ENCODE measurements at places on chromosomes 16 and 17. TPM values are rescaled to one million over a fixed set of nuclear protein-coding genes. Genes with fewer than 3 reads are reported as not detected.
A peak's percentile ranks its signal among the peaks of the same experiment; 100 is the strongest.

The KCNH6 gene
- total RNA-seq = 2.3 TPM

The ADAM11 gene
- 2.7 TPM for total RNA-seq

The ABCA10 gene
- not detected for total RNA-seq

The CCL3 gene
- total RNA-seq = not detected

The NOTUM gene
- 2.1 TPM for total RNA-seq

The TMEM231 gene
- 5.2 TPM for total RNA-seq

The CCL23 gene
- total RNA-seq = not detected

The HAS3 gene
- 98.4 TPM for total RNA-seq

The EIF4A3 gene
- 162 TPM for total RNA-seq

GRCh38 chr17:62704381-62704971 lies 77.0 kb downstream of the MRC2 start:
- peak; percentile 79 for DNase-seq

DNA sequence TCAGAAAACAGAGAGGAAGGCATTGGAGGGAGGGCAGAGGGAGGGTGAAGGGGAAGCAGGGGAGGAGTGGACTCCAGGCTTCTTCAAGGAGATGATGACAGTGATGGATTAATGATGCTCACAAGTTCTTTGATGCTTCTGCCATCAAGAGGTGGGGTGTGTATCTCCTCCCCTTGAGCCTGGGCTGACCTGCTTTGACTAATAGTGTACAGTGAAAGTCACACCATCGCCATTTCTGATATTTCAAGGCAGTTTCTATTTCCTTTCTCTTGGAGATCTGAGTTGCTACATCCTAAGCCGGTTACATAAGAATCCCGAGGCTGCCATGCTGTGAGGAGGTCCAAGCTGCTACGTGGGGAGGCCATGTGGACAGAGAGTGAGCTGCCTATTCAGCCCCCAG lies 312.5 kb downstream of the MAF start:
- no peak for DNase-seq

DNA sequence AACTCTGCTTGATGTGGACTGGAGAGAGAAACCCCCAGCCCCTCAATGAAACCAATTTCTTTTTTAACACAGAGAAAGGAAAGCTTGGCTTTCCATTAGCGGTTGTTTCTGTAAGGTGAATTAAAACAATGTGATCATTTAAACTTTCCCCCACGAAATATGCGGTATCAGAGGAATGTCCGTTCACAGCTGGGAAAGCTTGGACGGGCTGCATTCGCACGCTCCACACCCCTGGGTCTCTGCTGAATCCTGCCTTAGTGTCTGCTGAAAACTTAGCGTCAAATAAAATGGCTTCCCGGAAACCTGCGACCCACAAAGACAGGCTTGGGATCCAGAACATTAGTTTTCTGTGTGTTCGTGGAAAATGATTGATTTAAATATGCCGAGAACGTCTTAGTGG lies 71.7 kb downstream of the C16orf95 start:
- DNase-seq = no peak

DNA sequence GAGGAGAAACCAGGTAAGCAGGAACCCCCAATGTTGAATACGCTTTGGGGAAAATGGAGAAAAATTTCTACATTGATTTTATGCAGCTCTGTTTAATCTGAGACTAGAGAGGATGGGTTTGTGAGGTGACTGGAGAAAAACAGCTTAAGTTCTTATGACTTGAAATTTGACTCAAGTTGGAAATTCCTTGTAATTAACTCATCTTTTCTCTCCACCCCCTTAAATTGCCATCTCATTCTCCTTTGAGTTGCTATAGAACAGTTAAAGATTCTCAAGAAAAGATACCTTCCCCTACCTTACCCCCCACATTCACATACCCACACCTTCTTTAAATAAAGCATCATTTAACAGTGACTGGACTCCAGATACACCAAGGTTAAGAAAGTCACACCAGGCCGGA lies 24.2 kb downstream of the ZNRF1 start:
- no peak for DNase-seq

DNA sequence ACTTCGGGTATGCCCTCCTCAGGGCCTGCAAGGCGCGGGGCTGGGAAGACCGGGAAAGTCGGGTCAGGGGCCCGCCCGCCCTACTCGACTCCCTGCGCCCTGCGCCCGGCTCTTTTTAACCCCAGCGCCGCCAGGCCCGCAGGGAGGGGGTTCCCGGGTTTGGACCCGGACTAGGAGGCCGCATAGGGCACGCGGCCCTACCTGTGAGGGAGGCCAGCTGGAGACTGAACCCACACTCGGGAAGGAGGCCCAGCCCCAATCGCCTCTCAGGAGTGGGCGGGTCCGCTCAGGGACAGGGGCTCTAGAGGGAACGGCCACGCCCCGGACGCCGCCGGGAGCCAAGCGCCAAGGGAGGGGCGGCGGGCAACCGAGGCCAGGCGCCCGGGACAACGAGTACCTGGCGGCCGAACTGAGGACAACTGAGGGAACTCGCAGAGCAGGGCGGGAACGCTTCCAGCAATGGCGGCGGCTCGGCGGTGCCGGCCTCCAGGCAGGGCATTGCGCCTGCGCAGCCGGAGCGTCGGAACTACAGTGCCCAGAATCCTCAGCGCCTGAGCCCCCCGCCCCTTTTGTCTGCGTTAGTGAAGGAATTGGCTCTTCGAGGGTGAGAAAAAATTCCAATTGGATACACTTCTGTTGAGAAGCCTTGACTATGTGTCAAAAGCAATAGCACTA lies at the start of gene ZNF624:
Gene ZNF624, minus strand, starts transcription at position 484 of the 675 bp plus-strand sequence.
- peak; percentile 99 for DNase-seq

- no peak for DNase-seq
Measured at GRCh38 chr17:41814195-41814594, 1.4 kb downstream of the FKBP10 start.

DNA sequence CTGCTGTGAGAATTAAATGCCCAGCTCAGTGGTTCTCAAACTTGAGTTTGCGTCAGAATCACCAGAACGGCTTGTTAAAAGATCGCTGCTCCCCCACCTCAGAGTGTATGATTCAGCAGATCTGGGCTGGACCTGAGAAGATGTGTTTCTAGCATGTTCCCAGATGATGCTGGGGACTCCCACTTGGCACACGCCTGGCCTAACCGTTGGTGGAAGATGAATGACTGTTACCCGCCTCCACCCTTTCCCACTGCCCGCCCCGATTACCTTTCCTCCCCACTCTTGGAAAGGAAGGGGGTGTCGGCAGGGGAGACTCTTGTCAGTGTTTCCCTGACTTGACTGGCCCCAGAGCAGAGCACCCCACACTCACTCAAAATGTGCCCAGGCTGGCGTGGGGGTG lies 29.3 kb upstream of the ABCC3 start:
- no peak for DNase-seq

DNA sequence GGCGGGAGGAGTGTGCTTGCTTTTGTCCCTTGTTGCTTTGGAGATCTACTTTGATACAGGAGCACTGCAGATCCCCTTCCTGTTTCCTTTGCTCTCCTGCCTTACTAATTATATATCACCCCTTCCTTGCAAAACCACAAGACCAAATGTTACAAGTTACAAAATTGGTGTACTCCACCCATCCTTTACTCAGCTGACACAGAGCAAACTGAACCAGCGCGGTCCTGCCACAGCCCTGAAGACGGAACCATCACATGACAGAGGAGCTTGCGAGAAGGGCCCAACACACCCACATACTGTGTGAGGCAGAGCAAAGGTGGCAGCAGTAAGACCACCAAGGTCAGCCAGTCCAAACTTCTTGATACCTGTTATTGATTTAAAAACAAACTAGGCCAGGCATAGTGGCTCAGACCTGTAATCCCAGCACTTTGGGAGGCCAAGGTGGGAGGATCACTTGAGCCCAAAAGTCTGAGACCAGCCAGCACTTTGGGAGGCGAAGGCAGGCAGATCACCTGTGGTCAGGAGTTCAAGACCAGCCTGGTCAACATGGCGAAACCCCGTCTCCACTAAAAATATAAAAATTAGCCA lies 33.2 kb downstream of the CYTH1 start:
- DNase-seq = no peak

GRCh38 chr16:79066561-79066960 lies 534.0 kb downstream of the MAF start:
- DNase-seq = no peak

DNA sequence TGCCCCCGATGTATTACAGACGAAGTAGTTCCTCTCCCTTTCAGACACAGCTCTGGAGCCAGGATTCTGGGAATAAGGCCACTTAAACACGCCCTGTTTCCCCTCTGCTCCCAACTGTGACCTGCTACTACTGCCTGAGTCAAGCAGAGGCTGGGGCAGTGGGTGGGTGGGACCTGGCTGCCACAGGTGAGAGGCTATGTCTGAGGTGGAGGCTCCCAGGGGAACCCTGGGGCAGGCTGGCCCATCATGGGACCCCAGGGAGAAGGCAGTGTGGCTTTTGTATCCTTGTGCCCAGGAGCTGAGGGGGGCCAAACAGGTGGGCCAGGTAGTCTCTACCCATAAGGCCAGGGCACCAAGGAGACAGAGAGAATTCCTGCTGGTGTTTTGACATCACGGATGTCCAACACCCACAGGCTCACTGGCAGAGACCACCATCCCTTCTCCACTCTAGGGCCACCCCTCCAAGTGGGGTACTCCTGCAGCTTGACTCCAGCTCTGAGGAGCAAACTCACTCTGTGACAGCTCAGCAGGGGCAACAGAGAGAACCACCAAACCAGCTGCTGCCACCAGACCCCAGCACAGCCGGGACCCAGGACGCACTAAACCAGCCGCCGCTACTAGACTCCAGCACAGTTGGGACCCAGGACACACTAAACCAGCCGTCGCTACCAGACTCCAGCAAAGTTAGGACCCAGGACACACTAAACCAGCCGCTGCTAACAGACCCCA lies 105.3 kb upstream of the SMURF2 start:
- DNase-seq = no peak

DNA sequence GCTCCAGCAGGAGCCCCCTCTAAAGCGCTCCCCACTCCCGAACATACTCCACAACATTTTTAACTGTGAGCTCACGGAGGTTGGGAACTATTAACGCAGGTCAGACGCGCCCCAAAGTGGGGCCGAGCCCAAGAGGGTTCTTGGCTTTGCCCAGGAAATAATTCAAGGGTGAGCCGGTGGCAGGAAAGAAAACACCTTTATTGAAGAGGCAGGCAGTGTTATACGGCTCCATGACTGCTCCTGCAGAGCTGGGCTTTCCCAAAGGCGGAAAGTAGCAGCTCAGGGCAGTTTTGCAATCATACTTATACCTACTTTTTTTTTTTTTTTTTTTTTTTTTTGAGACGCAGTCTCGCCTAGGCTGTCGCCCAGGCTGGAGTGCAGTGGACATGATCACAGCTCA lies 6.2 kb downstream of the ADCY9 start:
- DNase-seq = no peak

DNA sequence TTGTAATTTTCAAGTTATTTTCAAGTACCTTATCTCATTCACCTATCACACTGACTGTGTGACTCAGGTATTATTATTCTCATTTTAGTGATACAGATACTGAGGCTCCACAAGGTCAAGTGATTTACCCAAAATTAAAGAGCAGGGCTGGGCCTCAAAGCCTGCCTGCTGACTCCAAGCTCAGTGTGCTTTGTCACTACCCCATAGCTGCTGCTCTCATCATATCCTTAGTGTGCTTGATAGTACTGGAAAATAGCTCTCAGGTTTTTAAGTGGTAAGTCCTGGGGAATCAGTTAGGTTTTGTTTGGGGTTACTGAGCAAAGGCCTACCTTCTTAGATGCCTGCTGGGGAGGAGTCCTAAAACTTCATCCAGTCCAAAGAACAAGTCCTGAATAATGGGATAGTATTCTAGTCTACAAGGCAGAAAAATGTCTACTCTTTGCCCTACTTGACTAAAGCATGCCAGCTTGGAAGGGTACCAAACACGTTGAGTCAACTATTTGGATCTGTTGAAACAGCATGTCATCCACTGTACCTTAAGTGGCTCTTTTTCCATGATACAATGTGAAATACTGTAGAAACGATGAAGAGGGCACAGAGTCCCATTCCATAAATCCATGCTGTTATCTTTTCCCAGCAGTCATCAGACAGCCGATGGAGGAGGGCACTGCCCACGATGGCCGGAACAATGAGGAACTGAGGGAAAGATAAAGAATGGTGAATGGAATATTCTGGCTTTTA lies 10.7 kb downstream of the MMD start:
- DNase-seq = no peak

DNA sequence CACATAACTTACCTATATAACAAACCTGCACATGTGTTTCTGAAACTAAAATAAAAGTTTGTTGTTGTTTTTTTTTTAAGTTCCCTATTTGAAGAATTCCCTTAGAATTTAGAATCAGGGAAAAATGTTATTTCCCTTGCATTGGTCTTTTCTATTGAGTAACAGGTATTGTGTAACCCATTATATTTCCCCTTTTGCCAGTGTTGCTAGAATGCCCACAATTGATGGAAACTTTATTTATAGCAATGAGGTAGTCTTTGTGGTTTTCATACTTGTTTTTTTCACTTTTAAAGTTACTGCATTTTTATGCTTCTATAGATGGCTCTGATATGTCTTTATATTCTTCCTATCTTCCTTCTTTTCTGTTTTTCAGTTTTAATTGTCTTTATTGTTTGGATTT lies 3.9 kb downstream of the NLRP1 start:
- no peak for DNase-seq

GRCh38 chr17:1941272-1942065 lies 83.7 kb downstream of the RTN4RL1 start:
- peak; percentile 28 for DNase-seq

DNA sequence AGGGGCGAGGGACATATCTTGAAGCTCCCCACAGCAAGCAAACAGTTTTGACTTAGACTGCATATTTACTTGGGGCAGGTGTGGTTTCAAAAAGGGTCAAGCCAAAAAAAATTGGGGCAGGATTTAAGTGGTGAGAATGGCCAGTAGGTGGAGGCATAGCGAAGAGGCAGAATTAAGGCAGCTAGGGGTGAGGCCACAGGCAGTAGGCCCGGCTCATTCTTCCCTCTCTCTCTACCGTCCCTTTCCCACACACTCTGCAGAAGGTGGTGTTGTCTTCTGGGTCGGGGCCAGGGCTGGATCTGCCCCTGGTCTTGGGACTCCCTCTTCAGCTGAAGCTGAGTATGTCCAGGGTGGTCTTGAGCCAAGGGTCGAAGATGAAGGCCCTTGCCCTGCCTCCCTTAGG lies 2.6 kb downstream of the SHBG start:
- DNase-seq = peak; percentile 82

GRCh38 chr17:3904501-3904900 lies 11.6 kb upstream of the CAMKK1 start:
- no peak for DNase-seq

DNA sequence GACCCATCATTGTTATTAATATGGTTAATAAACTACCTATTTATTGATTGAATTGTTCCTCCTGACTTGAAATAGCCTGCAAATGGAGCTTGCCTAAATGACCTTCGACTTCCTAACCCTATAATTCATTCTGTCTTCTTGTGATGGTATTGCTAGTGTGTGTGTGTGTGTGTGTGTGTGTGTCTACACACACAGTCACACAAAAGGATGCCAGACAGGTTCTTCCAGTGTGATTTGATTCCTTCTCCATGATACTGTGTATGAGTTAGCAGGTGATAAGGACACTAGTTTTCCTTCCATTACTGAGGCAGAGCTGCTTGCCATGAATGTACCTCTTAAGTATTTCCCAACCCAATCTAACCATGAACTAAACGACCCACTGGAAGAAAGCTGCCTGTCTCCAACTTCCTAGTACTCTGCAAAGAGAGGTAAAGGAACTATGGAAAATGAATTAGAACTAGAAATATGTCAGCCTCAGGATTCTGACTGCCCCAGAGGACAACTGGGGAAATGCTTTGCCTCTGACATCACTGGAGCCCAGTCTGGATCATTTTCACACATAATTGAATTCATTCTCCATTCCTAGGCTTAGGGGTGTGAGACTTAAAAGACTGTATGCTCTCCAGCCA lies 3.5 kb upstream of the CDC6 start:
- no peak for DNase-seq

- DNase-seq = peak; percentile 70
Measured at GRCh38 chr16:89602273-89602951, 11.0 kb upstream of the DPEP1 start.

- peak; percentile 50 for DNase-seq
Measured at GRCh38 chr16:80718480-80719220, 85.7 kb downstream of the CDYL2 start.

All from H9 (cell line).